ENCODE measurements at places on chromosomes 5 and 9.

DNA sequence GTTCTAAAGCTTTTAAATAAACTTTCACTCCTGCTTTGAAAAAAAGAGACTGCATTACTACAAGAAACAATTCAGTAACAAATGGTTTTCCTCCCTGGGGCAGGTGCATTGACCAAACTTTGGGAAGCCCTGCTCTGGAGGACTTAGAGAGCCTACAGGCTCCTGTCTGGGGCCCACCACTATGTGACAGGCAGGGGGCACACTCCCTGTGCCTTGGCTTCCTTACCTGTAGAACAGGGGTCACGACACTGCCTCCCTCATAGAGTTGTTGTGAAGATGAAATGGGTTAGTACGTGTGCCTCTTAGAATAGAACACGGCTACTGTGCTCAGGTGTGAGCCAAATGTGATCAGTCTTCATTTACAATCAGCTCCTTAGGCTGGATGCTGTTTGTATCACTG, 130.1 kb downstream of the GPBP1 start:
- DNase-seq, result no peak

GRCh38 chr9:138024831-138025291, 147.3 kb downstream of the CACNA1B start:
- peak; percentile 12 for DNase-seq

DNA sequence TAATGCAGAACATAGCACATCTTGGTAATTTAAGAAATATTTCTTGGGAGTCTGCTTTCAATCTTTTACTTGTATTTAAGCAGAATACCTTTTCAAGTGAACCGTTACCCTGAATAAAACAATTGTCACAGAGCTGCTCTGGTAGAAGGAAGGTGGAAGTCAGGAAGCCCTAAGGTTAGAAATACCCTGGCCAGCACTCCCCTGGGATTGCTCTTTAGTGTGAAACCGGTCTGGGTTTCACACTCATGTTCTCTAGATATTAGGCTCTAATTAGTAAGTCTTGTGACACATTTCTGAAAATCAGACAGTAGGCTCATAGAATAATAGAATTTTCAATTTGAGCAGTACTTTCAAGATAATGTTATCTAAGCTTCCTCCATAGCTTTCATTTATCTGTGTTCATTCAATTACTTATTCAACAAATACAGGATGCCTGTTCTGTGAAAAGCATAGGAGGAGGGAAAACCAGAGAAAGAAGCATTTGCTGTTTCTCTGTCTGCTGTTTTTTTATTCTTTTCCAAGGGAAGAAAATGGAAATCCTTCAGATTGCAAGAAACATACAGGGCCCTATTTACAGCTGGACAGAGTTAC, 825.5 kb downstream of the TLR4 start:
- no peak for DNase-seq

- DNase-seq, result no peak
Measured at GRCh38 chr9:124506433-124506832, 766 bp downstream of the NR5A1 start.

DNA sequence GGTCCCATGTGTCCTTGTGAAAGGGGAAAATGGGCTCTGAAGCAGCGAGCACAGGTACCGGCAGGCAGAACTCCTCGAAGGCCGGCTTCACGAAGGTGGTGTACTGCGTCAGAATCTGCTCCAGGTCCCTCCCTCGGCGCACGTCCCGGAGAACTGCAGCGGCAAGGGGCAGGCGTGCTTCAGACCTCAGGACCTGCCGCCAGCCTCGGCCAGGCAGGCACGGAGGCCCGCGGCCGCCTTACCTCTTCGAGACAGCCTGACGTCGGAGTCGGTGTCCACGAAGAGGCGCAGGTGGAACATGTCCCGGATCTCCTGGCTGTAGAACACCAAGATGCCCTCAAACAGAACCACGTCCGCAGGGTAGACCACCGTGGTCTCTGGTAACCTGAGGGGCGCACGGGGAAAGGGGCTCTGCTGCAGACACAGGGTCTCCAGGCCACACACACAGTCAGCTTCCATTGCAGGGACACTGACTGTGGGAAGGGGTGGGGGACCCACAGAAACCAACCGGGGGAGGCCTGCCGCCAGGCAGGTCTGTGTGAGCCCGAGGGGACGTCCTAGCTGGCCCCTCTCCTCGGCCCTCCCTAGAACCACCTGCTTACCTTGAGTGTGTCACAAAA, 2.1 kb downstream of the UCK1 start:
- no peak for DNase-seq

GRCh38 chr9:94824913-94825610, 98.6 kb downstream of the AOPEP start:
- no peak for DNase-seq

GRCh38 chr5:6195711-6196358, 182.5 kb downstream of the MED10 start:
- no peak for DNase-seq

DNA sequence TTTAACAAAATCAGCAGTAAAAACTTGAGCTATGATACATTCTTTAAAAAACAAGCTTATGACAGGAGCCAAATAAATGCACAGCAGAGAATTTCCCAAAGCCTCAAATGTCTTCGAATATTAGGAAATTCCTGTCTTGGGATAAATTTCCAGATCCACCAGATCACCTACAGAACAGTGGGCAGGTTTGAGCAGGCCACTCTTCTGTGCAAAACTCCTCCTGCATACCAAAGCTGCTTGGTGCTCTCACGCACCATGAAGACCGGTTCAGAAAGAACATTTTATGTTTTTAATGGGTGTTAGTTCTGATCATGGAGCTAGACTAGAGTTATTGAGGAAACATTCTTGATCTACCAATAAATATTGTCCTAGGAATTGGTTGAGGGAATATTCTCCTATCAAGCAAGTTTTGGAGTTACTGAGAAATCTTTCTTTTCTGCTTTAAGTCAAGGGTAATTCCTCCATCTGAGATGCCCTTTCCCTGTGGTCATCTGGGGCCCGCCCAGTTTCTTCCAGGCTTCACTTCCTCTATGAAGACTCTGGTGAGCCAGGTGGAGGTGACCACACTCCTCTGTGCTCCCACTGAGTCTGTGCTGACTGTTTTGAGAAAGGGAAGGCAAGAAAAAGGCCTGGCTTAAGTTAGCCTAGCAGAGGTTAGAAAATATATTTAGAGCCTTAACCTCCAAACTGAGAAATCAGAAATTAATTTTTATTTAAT, 17.9 kb downstream of the TNFSF15 start:
- no peak for DNase-seq

- no peak for DNase-seq
Measured at GRCh38 chr9:108816037-108816436, 39.7 kb downstream of the ACTL7B start.
